ENCODE measurements at places on chromosomes 6 and 20.

GRCh38 chr20:32509639-32510066 lies 75.5 kb downstream of the NOL4L start:
- DNase-seq = no peak

DNA sequence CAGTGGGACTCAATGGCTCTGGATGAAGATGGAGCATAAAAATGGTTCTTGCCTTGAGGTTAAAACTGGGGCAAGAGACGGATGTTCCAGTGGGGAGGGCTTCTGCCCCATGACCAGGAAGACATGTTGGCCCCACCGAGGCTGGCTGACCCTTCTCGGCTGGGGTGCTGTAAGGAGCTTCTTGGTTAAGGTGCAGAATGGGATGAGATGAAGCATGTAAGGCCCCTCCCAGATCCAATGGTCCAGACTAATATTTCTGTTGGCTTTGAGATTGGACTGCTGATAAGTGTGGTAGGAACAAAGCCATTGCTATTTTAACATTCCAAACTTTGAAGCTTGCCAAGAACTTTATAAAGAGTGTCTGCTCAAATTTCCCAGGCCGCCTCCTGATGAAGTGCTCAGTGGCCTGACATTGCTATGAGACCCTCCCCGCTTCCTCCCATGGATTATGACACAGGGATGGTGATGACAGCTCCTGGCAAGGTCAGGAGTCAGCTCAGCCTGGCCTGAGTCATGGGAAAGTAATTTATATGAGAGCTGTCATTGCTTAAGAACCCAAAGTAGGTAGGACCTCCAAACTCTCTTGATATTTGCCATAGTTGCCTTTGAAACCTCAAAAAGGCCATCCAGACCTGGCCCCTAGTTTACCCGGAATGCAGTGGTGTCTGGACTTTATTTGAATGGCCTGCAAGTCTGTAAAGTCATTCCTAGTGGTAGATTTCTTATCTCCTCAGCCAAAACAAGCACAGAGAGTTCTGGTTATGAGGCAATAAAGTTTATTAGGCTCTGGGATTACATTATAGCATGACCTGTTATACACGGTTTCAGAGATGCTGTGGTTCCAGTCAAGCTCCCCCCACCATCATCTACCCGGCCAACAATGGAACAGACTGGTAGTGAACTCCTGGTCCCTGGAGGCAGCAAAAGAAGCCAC lies 55.2 kb downstream of the TGM2 start:
- peak; percentile 99 for DNase-seq

GRCh38 chr6:32216285-32216684 lies 7.6 kb downstream of the NOTCH4 start:
- DNase-seq = no peak

DNA sequence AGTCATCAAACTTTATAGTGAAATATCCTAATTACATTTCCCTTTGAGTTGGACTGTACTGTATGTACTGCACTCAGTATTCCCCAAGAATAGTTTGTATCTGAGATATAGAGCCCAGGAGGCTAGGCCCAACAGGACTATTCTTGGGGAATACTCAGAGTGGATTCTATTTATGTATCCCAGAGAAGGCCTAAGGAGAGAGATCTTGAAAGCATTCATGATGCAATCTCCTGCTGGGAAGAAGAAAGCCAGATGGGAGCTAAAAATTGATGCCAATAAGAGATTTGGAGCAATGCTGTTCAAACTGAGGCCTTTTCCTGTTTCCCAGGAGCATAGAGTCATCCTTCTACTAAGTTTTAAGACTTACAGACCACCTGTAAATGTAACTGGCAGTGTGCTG lies 452.1 kb upstream of the PLCB4 start:
- DNase-seq = peak; percentile 58

- peak; percentile 44 for DNase-seq
These were observed 186.9 kb downstream of the UTRN start for GRCh38 chr6:144471986-144472385.

DNA sequence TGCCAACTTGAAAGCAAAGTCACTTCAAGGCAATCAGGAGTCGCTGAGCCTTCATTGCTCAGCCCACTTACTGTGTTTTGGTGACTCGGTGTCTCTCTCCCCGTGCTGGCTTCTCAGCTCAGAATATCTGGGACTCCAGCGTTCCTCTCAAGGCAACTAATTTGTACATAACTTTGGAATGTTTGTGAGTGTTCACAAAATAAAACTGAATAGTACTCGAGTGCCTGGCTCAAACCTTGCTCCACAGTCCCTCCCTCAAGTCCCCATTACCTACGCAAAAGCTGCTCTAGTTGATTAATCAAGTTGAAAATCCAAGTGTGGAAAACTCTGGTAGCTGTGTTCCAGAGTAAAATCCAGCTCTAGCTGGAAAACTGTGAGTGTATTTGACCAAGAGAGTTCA lies 8.6 kb downstream of the IPCEF1 start:
- DNase-seq = no peak

DNA sequence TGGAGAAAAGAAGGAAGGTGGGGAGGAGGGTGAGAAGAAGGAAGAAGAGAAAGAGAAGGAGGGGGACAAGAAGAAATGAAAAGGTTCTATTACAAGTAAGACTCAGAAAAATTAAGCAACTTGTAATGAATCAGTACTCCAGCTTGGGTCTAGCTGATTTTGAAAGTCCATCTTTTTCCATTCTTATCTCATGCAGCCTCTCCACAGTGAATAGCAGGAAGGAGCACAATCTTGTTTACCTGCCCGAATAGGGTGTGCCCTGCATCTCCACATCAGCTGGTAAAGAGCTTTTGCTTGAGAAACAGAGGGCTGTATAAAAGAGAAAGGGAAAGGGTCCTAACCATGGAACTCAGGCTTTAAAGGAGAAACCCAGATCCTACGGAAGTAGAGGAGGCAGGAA lies 348.8 kb downstream of the TPBG start:
- DNase-seq = no peak

DNA sequence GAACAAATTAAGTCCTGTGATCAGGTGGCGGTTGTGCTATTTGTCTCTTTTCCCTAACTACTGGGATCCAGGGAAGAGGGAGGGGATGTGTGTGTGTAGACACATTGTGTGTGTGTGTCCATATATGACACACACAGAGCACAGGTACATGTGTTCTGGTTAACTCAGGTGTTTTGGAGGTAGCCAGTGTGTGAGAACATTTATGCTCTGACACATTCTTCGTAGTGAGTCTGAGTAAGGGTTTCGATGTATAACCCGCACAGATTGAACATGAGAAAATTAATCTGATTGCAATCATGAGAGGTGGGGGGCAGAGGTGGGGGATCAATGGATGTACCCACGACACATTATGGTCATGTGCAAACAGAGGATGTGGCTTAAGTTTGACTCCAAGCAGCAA lies 12.6 kb downstream of the ZC3H12D start:
- DNase-seq = no peak

DNA sequence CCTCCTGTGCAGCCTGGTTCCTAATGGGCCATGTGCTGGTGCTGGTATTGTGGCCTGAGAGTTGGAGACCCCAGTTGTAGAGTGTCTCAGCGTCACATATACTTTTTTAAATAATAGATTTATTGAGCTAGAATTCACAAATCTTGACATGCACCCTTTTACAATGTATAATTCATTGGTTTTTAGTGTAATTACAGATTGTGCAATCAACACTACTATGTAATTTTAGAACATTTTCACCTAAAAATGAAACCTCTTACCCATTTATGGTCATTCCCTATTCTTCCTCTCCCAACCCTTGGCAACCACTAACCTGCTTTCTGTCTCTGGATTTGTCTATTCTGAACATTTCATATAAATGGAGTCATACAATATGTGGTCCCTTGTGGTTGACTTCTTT lies 10.6 kb downstream of the PRIM2 start:
- no peak for DNase-seq

DNA sequence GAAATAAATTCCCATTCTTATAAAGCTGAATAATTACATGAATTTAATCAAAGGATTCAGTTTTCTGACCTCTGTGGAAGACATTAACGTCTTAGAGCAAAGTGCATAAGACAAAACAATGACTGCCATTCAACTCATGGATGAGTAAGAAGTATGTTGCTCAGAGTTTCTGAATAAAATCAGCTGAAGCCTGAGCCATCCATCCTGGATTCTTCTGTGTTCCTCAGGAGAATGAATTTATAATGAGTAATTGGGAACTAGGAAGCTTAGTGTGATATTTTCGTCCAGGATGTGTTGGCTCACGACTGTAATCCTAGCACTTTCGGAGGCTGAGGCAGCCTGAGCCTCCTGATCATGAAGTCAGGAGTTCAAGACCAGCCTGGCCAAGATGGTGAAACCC lies 62.8 kb downstream of the PERP start:
- DNase-seq = no peak

DNA sequence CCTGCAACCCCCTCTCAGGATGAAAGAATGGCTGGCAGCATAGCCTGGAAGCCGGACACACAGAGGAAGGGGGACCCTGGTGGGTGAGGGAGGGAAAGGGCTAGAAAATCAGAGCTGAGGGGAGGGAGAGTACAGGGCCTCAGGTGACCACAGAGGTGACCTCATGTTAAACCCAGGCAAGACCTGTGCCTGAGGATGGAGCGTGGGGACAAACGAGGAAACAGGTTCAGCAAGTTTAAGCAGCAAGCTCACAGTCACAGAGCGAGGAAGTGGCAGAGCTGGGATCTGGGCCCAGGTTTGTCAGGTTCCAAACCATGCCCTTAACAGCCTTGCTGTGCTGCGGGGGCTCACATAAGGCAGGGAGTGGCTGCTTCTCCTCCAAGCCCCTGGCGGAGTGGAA lies 4.0 kb upstream of the BPI start:
- no peak for DNase-seq

Measured in fibroblast of skin of scalp (primary cell).